ENCODE measurements at places on chromosomes 3 and 15.

DNA sequence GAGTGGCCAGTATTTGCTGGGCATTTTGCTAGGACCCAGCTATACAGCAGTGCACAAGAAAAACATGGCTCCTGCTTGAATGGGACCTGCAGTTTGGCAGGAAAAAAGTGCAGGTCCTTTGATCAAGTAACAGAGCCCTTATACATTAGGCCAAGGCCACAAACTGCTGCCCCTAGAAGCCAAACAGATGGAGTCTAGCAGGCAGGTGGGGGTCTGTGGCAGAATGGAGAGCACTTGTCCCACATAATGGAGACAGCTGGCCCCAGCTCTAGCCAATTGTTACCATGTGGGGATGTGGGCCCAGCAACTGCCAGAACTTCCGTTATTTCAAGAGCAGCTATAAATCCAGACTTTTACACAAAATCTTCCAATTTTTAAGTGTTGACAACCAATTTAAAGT, 79.3 kb downstream of the SHQ1 start:
- DNase-seq: no peak

DNA sequence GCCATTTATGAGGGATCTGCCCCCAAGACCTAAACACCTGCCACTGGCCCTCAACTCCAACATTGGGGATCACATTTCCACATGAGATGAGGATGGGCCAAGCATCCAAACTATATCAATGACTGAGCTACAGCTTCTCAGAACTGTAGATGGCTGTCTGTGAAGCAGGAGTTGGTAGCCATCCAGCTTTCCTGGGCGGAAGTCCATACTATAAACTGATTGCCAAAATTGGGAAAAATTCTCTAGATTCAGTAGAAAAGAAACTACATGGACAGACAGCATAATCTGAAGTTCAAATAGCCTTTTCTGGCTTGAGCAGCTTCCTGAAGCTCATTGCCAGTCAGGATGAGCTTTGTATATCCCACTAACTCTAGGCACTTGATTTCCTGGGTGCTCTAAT, 214.7 kb upstream of the ZBTB20 start:
- no peak for DNase-seq

DNA sequence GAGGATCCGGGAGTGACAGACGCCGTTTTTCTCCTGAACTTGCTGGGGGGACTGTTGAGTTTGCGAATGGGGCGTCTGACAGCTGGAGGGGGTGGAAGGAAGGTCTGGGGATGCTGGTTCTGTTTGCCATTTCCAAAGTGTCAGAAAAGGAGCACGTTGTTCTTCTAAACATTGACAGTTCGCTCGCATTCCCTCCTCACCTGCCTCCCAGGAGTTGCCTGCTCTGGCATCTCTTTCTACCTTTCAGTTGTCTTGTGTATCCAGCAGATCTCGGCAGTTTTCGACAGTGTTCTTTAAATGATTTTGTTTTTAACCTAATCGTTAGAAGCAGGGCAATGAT, 829 bp downstream of the SELENOT start:
- DNase-seq: no peak

DNA sequence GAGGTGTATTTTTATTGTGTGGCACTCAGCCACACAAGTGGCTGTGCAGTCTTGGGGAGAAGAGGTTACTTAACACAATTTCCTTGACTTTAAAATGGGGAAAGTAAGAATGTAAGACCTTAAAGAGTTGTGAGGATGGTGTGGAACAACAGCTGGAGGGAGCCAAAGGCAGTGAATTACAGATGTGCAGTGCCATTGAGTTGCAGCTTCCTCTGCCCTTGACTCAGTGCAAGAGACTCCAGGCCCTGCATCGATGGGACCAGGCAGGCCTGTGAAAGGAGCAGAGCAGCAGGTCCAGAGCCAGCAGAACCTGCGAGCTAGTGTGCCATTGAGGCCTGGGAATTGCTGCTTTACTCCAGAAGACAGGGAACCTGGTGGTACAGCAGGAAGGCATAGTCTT, 27.2 kb downstream of the EEFSEC start:
- no peak for DNase-seq

GRCh38 chr3:69326855-69327300, 59.0 kb downstream of the FRMD4B start:
- peak; percentile 28 for DNase-seq

GRCh38 chr3:167886690-167887089, 151.2 kb downstream of the SERPINI1 start:
- no peak for DNase-seq

DNA sequence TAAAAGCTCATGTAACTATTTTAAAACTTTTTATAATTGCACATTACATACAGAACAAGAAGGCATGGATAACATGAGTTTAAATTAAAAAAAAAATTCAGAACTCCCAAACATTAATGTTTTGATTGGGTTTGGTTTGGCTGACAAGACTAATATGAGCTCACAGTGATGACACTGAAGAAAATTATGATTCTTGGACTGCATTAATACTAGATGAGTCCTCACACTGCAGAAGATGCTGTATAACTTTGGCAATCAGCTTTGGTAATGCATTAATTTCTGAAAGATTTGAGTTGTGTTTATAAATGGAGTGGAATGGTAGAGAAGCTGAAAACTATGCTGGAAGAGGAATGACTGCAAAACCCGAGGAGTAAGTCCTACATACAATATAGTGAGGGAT, 358.9 kb downstream of the PLCL2 start:
- no peak for DNase-seq

- no peak for DNase-seq
Observed at GRCh38 chr3:146626403-146627122, 21.4 kb upstream of the PLSCR5 start.

GRCh38 chr15:47265686-47266085, 451.6 kb upstream of the SEMA6D start:
- DNase-seq: no peak

GRCh38 chr3:16174976-16175901, 759 bp downstream of the GALNT15 start:
- DNase-seq: no peak

DNA sequence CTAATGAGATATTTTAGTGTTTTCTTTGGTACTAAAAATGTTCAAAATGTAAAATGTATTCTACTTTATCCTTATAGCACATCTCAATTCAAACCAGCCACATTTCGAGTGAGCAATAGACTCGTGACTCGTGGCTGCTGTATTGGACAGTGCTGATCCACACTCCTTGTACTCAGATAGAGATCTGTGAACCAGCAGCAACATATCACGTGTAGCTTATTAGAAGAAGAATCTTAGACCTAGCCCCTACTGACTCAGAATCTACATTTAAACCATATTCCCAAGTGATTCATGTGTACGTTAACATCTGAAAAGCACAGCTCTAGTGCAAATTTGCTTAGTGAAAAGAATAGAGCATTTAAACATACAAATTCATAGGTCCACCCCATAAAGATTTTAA, 130.9 kb downstream of the IL1RAP start:
- DNase-seq: no peak

DNA sequence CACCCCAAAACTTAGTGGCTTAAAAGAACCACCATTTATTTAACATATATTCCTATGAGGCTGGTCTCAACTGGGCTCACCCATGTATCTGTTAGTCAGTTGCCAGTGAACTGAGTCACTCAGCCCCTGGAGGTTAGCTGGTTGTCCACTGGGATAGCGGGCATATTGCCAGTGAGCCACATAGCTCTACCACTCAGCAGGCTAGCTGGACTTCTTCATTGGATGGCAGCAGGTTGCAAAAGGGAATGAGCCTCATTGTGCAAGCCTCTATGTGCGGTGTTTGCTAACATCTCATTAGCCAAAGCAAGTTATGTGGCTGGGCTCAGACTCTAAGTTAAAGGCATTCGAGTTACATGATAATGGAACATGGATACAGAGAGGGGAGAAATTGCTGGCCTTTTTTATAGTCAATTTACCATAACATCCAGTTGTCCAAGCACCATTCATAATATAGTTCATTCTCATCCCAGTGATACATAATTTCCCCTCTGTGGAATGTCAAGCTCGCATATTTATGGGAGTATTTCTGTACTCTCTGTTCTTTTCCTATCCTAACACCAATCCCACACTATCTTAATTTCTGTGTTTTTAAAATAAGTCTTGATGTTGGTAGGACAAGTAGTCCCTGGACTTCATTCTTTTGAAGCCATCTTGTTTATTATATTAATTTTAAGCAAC, 8.7 kb downstream of the BTD start:
- DNase-seq: no peak

DNA sequence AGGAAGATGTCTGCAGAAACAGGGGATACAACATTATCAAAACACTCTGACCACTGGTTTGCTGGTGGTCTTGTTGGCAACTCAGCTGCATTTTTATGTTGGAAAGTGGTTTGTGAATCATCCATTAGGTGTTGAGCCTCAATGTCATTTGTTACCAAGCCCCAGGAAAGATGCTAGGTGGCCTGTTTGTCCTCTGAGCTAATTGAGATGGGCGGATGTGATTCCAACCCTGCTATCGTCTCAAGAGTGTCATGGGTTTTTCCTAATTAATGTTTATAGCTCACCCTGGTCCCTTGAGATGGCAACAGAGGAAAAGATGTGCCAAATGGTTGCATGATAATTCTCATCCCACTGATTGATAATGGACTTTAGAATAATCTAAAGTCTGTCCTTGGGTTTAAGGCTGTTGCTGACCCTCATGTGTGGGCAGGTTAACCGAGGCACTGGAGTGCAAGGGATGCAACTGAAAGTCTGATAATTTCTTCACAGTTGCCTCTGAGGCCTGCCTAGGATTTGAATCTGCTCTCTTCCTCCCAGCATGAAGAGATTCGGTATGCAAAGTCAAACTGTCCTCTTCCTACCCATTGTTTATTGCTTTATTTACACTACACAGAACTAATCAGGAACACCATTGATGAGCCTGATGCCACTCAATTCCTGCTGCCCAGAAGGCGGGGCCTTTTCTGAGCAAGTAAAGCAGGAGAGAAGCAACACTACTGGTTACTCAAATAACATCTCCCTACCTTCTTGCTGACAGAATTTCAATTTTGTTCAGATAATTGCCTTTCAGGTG, 166.2 kb upstream of the TBC1D5 start:
- DNase-seq: no peak

DNA sequence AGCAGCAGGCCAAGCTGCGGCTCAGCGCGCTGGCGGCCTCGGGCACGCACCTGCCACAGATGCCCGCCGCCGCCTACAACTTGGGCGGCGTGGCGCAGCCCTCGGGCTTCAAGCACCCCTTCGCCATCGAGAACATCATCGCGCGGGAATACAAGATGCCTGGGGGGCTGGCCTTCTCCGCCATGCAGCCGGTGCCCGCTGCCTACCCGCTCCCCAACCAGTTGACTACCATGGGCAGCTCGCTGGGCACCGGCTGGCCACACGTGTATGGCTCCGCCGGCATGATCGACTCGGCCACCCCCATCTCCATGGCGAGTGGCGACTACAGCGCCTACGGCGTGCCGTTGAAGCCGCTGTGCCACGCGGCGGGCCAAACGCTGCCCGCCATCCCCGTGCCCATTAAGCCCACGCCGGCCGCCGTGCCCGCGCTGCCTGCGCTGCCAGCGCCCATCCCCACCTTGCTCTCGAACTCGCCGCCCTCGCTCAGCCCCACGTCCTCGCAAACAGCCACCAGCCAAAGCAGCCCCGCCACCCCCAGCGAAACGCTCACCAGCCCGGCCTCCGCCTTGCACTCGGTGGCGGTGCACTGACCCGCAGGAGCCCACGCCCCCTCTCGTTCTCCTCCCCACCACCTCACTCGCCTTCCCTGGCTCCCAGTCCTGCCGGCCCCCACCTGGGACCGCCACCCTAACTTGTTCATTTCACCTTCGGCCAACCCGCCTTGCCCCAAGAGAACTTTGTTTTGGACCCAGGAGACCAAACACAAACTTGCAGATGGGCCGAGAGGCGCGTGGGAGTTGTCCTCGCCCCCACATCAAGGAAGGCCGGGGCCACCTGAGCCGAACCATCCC, 1.5 kb downstream of the FOXB1 start:
- DNase-seq: no peak

DNA sequence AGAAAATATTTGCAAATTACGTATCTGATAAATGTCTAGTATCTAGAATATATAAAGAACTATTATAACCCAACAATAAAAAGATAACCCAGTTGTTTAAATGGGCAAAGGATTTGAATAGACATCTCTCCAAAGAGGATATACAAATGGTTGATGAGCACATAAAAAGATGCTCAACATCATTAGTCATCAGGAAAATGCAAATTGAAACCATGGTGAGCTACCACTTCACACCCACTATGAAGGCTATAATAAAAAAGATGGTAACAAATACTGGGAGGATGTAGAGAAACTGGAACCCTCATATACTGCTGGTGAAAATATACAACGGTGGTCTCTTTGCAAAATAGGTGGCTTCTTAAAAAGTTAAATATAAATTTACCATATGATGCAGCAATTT, 28.0 kb downstream of the RAD51 start:
- DNase-seq: no peak

DNA sequence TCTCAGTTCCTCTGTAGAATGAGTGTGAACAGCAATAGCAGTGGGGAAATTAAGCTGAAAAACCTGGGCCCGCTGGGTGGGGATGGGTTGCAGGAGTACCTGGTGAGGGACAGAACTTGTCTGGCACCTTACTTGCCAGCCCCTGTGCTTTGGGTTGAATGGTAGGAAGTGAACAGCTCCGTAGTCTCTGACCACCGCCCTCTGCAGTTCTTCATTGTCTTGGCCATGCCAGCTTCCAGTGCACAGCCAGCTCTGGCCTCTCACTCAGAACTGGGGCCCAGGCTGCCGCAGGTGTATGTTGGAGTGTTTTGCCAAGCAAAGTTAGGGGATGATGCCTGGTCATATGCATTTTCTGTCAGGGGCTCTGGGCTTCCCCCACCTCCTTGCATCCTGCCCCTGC, 14.0 kb upstream of the CHST14 start:
- no peak for DNase-seq

DNA sequence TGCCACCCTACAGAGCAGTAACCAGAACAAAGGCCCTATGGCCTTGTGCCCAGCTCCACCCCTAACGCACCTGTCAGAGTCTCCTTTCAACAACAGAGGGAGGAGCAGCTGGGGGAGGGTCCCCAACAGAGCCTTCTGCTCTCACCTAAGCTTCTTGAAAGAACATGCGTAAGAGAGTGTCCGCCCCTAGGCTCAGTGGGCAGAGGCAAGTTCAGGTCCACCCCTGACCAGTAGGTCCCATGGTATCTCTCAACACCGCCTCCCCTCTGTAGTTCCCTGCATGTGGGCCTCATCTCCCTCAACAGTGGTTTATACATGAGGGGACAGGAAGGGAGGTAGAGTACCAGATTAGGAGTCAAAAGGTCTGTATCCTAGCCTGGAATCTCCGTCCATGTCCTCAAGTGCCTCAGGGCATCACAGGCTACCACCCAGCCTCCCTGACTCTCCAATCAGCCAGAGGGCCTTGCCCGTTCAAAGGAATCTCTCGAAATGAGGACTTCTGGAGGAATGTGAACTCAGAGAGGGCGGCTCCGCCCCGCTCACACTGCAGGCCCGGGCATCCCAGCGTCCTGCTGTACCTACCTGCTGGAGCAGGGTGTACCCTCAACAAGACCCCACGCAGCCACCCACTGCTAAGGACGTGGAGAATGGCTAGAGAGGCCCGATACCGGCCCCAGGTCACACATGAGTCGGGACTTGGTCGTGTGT, 680 bp downstream of the POC1A start:
- no peak for DNase-seq

All from stimulated activated CD4-positive, alpha-beta T cell treated with anti-CD3 and anti-CD28 coated beads, Interleukin-15, amount 100 ng/mL, for 48 hours (primary cell).